Stimulated activated CD8-positive, alpha-beta memory T cell treated with anti-CD3 and anti-CD28 coated beads, Interleukin-4, amount 100 ng/mL, for 48 hours (primary cell): ENCODE measurements at places on chromosomes 2 and 18.

- DNase-seq: no peak
These were observed 1004.4 kb upstream of the CDH2 start for GRCh38 chr18:29181151-29181901.

GRCh38 chr2:232416521-232417470 is 10.2 kb downstream of the ALPG start:
- DNase-seq: no peak

DNA sequence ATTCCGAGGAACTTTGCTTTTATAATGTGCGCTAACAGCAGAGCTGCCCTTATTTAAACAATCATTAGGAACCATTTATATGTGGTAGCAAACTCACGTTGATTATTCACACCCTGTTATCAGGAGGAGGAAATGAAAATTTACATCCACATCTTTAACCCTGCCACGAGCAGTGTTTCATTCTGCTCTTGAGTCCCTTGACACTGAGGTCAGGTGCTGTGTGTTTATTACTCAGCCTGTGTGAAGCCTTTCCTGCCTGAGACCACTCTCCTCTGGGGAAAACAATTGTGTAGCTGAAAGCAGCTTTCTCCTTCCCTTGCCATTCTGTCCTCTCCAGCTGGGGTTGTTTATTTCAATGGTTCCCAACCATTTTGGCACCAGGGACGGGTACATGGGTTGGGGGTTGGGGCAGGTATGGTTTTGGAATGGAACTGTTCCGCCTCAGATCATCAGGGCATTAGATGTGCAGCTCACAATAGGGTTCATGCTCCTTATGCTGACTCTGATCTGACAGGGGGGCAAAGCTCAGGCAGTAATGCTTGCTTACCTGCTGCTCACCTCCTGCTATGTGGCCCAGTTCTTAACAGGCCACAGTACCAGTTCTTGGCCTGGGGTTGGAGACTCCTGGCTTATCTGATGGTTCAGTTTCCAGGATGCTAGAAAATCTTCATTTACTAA is 651.1 kb downstream of the TDRD15 start:
- no peak for DNase-seq

DNA sequence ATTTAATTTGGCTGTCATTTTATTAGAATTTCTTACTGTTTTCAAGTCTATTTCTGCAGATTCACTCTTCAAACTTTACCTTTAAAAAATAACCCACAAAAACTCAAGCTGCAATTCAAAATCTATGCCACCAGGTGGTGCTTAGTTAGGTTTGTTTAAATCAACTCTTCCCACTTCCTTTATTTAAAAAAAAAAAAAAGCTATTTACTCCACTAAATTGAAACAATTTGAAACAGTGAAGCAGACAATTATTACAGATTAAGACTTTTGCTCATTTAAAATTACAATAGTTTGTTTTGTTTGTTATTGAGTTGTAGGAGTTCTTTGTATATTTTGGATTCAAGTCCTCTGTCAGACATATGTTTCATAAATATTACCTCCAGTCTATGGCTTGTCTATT is 300.0 kb downstream of the PDE11A start:
- no peak for DNase-seq

GRCh38 chr2:19648583-19648982 is 253.2 kb downstream of the TTC32 start:
- DNase-seq: no peak

GRCh38 chr18:77181950-77182707 is 49.5 kb upstream of the MBP start:
- DNase-seq: no peak
